Activated T-cell treated with anti-CD3 and anti-CD28 coated beads, Interleukin-2, amount 50 U/mL, for 48 hours (primary cell): ENCODE measurements at places on chromosomes 3 and 15.

GRCh38 chr3:74845081-74845480, 230.6 kb upstream of the CNTN3 start:
- no peak for DNase-seq

DNA sequence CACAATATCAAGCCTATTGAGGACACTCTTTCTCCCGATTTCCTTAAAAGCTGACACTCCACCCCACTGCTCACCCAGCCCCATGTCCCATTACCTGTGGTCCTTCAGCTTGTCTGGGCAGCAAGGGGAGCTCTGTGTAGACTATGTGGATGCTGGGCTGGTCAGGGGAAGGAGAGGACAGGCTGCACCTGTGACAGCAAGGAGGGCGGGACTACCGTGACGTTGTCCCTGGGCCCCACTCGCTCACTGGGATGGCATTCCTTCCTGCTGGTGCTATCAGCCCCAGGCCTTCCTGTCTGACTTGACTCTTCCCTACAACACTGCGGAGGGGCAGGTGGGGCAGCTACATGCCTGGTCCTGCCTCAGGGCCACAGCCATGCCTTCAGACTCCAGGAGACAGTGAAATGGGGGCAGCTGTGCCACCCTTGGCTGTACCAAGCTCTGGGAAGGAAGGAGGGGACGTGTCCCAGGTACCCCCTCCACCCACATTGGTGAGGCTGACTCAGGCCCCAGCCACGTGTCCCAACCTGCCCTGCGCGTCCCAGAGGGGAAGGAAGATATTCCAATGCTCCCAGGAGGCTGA, at the start of gene TMEM40:
TMEM40 (minus strand) TSS at position 163 of the 583 bp plus-strand sequence. CDS start 9,427 bp downstream, outside the sequence.
- no peak for DNase-seq

DNA sequence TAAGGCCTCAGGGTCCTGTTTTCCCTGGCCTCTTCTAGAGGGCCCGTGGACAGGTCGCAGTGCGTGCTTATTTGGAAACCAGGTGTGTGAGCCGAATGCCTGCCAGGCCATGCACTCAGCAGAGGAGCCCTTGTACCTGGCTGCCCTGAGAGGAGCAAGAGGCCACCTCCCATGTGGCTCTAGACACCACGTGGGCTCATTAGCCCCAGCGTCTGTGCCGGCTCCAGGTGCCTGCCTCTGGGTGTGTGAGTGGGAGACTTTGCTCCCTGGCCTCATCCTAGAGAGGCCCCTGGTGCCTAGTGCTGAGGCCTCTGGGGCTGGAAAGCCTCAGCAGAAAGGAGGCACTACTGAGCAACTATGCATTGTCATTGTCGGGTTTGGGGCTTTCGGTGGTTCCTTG, 50.4 kb downstream of the KLF13 start:
- DNase-seq = no peak

- no peak for DNase-seq
Observed at GRCh38 chr3:177150970-177151627, 46.2 kb downstream of the TBL1XR1 start.

DNA sequence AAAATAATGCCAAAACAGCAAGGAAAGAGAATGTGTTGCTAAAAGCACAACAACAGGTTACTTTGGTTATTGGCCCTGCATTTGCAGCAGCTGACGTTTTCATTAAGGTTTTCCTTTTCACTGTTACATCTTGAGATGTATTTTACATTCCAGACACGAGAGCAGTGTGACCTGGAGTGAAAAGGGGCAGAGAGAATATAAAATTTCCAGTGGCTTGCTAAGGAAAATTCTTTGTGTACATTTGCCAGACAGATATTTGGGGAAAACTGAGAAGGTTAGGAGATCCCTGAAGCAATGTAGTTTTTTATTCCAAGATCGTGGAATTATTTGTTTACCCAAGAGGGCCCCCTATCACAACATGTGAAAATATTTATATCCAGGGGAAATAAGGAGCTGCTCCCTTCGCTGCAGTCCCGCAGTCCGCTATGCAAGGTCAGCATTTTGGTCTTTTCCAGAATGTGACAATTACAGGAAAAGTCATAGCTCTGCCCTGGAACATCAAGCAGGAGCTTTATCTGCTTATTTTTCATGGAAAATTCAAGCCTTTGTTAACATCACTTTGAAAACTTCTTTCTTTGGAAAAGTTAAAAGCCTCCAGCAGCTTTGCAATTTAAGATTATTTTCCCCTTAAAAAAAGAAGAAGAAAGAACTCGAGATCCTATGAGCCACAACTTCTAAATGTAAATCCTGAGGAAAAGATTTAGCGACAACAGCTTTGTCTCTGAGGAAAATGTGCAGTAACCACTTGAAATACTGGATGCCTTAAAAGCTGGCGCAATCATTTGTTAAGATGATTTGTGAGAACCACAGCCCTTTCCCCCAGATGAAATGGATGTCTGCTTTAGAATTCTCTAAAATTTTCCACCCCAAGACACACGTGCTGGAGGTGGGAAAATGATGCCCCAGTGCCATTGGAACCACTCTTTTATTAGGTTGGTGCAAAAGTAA, 256.4 kb upstream of the TPM1 start:
- DNase-seq = no peak

DNA sequence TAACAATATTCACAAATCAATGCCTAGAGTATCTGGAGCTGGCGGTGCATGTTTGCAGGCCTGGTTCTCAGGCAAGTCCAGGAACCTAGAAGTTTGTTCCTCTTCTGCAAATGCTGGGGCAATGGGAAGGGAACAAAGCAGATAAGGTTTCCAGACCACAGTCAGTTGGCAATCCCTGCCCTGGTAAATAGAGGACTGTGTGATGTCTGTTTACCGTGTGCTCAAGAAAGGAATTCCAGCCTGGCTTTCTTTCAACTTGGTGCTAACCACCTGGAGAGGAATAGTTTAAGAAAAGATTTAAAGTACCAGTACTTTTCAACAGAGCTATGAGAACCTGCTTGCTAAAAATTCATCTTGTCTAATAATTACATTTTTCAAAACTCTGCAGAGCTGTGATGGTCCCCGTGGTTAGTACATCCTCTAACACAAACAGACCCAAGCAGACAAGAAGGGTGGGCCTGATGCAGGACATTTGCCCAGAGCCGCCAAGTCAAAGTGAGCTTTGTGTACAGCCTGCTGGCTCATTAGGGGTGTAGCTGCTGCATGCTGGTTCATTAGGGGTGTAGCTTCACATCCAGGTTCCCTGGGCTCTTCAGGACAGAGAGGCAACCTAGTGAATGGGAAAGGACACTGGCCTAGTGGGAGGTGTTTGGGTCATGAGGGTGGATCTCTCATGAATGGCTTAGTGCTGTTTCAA, 220.5 kb downstream of the SQOR start:
- no peak for DNase-seq

DNA sequence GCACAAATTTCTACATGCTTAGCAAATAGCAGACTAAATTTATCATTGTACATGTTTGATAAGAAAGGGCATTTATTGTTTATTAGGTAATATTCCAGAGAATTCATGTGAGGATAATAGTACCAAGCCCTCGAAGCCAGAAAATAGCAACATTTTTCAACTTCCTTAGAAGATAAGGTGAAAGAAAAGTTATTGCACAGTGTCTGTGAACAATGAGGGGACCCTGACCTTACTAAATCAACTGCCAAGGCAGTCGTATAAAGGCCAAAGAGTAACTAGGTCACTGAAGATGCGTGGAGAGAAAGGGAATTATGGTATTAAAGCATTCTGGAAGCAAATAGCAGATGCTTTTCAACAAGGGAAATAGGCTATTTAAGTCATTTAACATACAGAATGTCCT, 20.3 kb upstream of the ARL6 start:
- DNase-seq = no peak

DNA sequence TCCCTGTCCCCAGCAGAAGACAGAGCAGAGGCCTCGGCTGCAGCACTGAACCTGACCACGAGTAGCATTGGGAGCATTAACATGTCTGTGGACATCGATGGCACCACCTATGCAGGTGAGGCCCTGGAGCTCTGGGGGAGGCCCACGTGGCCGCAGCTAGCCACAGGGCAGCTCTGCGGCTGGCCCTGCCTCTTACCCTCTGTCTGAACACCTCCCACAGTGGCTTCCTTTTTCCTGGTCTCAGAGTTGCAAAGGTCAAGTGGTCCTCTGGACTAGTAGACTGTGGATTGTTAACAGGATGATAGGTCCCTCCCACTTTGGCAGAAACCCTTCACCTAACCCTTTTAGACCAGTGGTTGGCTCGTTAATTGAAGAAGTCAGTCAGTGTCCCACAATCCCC, 22.5 kb upstream of the CLK3 start:
- DNase-seq = no peak

DNA sequence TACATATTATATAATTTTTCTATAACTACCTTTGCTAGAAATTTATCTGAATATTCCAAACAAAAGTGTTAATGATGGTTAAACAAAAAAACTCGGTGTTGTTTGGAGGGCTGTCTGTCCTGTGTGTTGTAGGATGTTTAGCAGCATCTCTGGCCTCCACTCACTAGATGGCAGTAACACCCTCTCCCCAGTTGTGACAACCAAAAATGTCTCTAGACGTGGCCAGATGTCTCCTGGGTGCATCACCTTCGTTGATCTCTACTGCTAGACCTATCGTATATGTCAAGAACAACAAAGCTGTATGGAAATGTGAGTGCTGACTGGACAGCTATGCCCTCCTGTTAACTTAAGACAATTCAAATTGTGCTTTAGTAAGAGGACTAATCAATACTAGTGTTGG, 14.1 kb downstream of the ANKRD34C start:
- no peak for DNase-seq

GRCh38 chr3:35045118-35045517, 594.2 kb upstream of the ARPP21 start:
- no peak for DNase-seq

- DNase-seq = no peak
Observed at GRCh38 chr3:107757140-107757539, 234.4 kb downstream of the BBX start.

GRCh38 chr3:77039606-77040171, at the start of gene ROBO2:
ROBO2 (plus strand) TSS chr3:77040099; CDS start chr3:77040786, 687 bp downstream.
- no peak for DNase-seq
